ENCODE measurements at places on chromosomes 4 and X.

DNA sequence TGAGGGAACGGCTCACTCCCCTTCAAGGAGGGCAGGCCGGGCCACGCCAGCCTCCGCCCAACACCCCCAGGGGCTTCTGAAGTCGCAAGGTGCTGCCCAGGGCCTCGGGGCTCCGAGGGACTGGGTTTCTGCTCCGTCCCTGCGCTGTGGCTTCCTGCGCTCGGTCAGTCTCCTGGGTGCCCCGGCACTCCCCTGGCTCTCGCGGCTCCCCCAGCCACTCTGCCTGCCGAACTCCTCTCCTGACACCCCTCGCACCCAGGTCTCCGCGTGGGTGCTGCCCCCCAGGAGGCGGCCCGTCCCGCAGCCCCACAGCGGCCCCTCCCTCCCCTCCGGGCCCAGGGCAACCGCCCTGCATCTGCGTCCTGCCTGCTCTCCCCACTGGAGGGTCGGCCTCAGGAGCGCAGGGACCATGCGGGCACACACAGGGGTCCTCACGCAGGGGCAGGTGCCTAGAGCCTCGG is 151.9 kb downstream of the AFAP1 start:
- DNase-seq, result no peak

- no peak for DNase-seq
Measured at GRCh38 chr4:141499261-141499853, 137.0 kb upstream of the IL15 start.

DNA sequence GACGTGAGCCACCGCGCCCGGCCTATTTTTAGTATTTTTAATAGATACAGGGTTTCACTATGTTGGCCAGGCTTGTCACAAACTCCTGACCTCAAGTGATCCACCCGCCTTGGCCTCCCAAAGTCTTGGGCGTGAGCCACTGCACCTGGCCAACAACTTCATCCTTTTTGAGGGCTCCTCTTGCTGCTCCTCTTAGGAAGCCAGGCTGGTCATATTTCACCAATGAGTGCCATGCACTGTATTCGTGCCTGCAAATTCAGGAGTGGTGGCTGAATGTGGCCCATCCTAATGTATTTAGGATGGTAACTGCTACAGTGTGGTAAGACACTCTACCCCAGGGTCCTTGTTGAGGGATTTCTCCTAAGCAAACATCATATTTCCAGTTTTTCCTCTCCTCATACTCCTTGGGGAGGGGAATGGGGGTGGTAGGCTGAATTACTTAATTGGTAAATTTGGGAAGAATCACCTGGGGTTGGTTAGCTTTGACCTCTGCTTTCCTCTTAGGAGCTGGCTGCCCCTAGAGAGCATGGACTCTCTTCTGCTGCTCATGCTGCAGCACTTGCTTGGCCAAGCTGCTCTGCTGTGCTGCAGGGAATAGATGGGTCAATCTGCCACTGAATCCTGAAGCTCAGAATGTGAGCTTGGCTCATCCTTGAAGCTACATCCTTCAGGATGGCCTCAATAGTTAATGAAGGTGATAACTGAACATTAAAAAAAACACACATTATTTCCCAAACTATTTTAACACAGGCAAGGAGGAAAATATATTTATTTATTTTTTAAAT is 167.4 kb downstream of the HS3ST1 start:
- no peak for DNase-seq

DNA sequence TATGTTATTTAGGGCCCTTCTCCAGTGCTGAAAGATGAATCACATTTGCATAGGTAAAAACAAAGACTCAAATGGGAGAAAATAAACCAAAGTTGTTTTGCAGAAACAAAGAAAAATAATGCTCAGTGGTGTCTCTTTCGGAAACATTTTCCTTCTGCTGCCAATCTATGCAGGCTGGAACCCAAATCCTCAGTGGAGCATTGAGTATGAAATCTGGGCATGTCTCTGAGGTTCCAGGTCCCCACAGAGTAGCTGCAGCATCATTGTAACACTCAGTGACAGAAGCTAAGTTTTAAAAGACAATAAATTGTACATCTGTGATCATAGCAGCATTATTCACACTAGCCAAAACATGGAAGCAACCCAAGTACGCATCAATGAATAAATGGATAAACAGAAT is 303.6 kb downstream of the FBXW7 start:
- DNase-seq, result no peak

DNA sequence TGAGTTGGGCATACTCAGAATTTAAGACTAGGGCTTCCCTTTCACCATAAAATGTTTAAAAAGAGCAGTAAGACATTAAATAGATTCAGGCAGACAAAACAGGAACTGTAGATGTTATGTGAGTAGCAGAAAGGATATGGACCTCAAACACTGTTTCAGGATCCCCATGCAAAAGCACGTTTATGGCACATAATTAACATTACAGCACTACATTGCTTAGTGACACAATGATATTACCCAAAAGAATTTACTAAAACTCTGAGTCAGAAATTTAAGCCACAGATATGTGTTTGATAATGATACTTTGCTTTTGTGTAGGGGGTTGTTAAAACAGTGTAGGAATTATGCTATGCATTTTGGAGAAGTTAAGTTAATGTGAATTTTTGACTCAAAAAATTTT is 266.3 kb downstream of the PDGFC start:
- DNase-seq, result no peak

GRCh38 chrX:129318375-129318774 is 204.9 kb downstream of the SMARCA1 start:
- DNase-seq, result no peak

- DNase-seq, result no peak
Measured at GRCh38 chrX:46561824-46562657, 11.5 kb upstream of the CHST7 start.

DNA sequence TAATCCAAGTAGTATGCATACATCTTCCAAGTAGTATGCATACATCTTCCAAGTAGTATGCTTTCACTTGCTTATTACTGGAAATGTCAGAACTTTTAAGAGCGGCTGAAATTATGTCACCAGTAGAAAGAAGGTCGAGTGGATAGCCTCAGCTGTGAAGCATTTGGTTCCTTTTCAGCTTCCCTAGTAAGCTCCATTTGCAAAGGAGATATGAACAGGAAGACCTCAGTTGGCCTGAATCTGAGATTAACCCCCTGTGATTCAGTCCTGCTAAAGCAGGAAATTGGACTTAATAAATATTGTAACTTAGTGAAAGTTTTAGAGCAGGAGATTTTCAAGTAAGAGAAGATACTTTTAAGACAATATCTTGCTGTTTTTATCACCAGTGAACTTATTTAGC is 48.1 kb downstream of the PCDH7 start:
- DNase-seq, result no peak

GRCh38 chrX:153379508-153379907 is 21.6 kb downstream of the PNMA6E start:
- no peak for DNase-seq

- no peak for DNase-seq
Measured at GRCh38 chrX:39104745-39105144, 303.5 kb downstream of the MID1IP1 start.

- DNase-seq, result no peak
Measured at GRCh38 chr4:52750819-52751486, at the start of gene ERVMER34-1. TSS of gene ERVMER34-1 (minus strand) at chr4:52751425. CDS start at chr4:52745520, 5,905 bp downstream.

- no peak for DNase-seq
Measured at GRCh38 chr4:88382621-88383020, 4.0 kb downstream of the HERC6 start.

GRCh38 chrX:39152106-39152649 is 350.9 kb downstream of the MID1IP1 start:
- no peak for DNase-seq

DNA sequence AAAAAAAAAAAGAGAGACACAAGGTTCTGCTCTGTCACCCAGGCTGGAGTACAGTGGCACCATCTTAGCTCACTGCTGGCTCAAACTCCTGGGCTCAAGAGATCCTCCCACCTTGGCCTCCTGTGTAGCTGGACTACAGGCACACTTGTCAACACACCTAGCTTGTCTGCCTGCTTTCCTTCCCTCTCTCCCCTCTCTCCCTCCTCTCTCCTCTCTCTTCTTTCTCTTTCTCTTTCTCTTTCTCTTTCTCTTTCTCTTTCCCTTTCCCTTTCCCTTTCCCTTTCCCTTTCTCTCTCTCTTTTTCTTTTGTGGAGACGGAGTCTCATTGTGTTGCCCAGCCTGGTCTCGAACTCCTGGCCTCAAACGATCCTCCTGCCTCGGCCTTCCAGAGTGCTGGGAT is 132.1 kb downstream of the DIPK2B start:
- no peak for DNase-seq

DNA sequence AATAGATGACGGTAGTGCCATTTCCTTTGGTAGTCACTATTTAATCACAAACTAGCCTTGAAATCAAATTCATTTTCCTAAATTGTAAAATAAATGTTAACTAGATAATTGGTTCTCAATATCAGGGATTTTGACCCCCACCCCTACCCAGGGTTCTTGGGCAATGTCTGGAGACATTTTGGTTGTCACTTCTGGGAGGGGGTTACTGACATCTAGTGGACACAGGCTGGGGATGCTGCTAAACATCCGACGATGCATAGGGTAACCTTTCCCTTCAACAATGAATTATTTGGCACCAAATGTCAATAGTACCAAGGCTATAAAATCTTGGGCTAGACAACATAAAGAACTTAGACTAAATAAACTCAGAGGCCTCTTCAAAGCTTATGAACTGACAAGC is 285.8 kb upstream of the TRPC5 start:
- no peak for DNase-seq

GRCh38 chr4:61934198-61934597 is 734.1 kb downstream of the ADGRL3 start:
- DNase-seq, result no peak

DNA sequence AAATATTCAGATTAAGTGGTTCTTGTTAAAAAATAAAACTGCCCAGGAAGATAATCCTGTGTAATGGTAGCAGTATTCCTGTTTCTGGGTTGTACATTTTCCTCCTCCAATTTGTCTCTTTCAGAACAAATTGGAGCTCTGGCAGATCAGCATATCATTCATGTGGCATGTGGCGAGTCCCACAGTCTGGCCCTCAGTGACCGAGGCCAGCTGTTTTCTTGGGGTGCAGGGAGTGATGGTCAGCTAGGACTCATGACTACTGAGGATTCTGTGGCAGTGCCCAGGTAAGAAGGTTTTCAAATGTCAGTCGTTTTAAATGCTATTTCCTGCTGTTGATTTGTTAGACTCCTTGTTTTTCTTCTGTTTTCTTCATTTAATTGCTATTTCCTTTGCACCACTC is 47.9 kb downstream of the NAP1L5 start:
- no peak for DNase-seq

- no peak for DNase-seq
Measured at GRCh38 chr4:74016068-74016467, 17.6 kb upstream of the CXCL5 start.

GRCh38 chr4:118287711-118288451 is 64.9 kb downstream of the PRSS12 start:
- DNase-seq, result no peak

GRCh38 chrX:7420717-7421116 is 272.8 kb upstream of the PUDP start:
- no peak for DNase-seq

GRCh38 chr4:77815636-77816035 is 3.5 kb downstream of the CNOT6L start:
- DNase-seq, result no peak

DNA sequence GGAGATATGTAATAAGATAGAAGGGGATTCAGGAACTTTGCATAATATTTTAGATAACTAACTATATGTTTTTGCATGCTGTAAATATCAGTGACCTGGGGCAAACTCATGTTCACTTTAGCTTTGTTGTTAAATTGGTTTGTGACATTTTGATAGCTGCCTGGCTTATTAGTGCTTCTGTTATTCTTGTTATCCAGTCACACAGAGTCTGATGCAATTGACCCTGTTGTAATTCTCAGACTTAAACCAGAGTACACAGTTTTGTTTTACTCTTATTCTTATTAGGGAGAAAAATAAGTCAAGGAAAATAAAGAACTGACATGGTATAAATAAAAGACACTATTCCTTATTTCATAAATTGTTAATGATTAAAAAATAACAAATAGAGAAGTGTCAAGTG is 516.7 kb upstream of the SLIT2 start:
- DNase-seq, result no peak

- DNase-seq, result no peak
Measured at GRCh38 chrX:109760209-109760921, 27.3 kb upstream of the ACSL4 start.

DNA sequence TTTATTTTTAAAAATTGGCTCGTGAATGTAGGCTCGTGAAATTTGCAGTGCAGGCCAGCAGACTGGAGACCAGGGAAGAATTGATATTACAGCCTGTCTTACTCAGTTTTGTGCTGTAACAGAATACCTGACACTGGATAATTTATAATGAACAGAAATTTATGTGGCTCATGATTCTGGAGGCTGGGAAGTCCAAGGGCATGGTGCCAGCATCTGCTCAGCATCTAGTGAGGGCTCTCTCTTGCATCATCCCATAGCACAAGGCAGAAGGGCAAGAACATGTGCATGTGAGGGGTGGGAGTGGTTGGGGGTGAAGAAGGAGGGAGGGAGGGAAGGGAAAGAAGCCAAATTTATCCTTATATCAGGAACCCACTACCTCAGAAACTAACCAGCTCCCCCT is 13.7 kb upstream of the CLTRN start:
- no peak for DNase-seq

DNA sequence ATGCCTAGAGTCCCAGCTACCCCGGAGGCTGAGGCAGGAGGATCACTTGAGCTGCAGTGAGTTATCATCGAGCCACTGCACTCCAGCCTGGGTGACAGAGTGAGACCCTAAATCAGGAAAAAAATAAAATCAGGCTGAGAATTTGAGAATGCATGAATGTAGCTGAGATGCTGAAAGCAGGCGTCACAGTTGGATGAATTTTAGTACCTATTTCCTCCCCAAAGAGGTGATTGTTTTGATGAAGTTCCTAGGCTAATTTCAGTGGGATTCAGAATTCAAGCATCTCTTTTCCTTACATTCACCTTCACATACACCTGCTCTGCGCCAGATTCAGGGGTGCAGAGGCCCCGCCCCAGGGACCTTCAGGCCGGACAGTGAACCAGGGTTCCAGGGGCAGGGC is 3.2 kb downstream of the CFAP99 start:
- DNase-seq, result no peak

DNA sequence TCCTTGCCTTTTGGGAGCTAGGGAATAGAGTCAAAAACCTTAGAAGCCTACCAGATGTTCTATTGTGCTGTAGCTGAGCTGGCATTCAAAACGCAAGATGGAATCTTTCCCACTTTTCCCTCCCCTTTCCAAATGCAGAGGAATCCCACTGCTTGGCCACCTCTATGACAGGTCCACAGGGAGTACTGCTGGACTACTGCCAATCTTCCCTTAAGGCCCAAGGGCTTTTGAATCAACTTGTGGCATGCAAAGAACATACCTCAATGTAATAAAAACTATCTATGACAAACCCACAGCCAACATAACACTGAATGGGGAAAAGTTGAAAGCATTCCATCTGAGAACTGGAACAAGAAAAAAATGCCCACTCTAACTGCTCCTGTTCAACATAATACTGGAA is 139.2 kb upstream of the AGTR2 start:
- no peak for DNase-seq

All from stimulated activated CD4-positive, alpha-beta T cell treated with anti-CD3 and anti-CD28 coated beads, TNF-alpha, amount 100 ng/mL, for 48 hours (primary cell).